ENCODE measurements at places on chromosomes 5 and 9.

DNA sequence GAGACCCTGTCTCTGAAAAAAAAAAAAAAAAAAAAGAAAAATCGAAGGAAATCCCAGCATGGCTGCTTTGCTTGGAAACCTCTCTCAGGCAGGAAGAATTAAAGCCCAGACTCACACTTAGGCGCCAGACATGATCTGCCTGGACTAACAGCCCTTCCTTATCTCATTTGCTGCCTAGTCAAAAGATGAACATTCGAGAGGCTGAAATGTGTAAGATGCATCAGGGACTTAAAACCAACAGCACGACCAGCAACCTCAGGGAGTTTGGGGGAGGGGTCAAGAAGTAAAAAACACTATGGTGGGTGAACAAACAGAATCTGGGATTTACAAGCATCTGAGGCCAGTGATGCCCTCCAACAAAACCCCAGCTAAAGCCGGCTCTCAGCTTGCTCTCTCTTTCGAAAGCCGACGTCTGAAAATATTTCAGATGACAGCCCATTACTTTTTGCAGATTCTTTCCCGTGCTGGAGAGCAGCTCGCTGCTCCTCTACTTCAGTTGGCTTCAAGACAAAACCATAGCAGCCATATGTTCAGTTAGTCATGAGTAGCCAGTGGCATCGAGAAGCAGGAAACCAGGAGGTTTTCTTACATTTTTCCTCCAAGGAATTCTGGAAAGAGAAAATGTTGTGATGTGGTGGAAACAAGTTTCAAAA is 249.9 kb downstream of the MARCHF11 start:
- DNase-seq = no peak

- no peak for DNase-seq
These were observed 47.6 kb upstream of the ELOVL7 start for GRCh38 chr5:60891667-60892066.

- DNase-seq = no peak
These were observed 34.2 kb downstream of the MTAP start for GRCh38 chr9:21836437-21837161.

- peak; percentile 29 for DNase-seq
These were observed 15.8 kb upstream of the FABP6 start for GRCh38 chr5:160213537-160213936.

GRCh38 chr9:19660019-19660418 is 128.8 kb downstream of the SLC24A2 start:
- no peak for DNase-seq

All from SHP77 treated with DMSO at 0.1 percent for 48 hours (cell line).